ENCODE measurements at places on chromosomes 2 and 18.

DNA sequence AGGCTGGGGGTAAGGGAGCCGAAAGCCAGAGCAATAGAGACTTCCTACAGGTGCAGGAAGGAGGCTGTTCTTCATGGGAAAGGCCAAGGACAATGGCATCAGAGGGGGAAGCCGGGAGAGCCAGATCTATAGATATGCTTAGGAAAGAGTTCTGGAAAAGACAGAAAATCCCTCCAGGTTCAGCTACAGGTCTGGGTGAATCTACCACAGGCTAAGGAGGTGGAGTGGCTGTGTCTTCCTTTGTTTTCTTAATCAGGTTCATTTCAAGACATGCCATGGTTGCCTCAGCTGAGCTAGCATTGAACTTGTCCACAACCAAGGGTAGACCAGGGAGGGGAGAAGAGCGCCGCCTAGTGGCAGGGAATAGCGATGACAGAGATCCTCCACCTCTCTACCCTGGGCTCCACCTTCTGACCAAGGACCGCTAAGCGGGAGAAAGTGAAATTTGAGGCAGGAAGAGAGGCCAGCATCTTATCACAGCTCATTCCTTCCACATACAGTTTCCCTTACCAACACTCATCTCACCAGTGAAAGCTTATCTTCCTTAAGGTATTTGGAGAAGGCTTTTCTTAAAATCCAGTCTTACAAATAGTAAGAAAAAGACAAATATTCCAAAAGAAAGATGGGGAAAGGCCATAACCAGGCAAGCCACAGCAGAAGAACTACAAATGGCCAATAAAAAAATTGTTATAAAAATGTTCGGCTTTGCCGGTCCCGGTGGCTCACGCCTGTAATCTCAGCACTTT lies 74.2 kb downstream of the VIT start:
- DNase-seq: peak; percentile 70

GRCh38 chr2:201661366-201661765 lies 18.1 kb upstream of the TMEM237 start:
- DNase-seq: no peak

DNA sequence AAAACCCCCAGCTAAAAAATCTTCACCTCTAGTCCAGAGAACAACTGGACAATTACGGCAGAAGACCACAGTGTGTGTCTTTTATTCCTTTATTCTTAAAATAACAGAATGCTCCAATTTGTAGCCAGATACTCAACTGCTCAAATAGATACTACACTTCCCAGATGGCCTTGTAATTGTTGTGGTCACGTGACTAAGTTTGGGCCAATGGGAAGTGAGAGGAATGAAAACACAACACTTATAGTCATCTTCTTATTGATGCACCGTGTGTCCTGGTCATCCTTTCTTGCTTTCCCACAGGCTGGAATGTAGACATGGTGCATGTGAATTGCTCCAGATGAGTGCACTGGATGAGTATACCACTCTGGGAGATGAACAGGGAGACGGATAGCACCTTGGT lies 145.1 kb downstream of the CDC42EP3 start:
- no peak for DNase-seq

DNA sequence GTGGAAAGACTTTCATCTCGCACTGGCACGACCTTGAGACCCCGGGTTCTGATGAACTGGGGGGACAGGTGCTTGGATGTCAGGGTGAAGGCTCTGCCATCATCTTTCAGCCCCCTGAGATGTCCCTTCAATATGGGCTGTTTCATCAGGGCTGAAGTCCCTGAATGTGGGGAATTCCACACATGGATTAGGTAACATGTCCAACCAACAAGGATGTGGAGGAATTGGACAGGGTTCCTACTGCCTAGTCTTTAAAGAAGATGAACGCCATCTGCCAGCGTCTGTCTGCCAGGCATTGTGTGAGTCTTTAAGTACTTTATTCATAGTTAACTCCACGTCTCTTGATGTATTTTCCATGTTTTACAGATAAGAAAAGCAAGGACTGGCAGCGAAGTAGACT lies 5.9 kb upstream of the GRHL1 start:
- DNase-seq: no peak

DNA sequence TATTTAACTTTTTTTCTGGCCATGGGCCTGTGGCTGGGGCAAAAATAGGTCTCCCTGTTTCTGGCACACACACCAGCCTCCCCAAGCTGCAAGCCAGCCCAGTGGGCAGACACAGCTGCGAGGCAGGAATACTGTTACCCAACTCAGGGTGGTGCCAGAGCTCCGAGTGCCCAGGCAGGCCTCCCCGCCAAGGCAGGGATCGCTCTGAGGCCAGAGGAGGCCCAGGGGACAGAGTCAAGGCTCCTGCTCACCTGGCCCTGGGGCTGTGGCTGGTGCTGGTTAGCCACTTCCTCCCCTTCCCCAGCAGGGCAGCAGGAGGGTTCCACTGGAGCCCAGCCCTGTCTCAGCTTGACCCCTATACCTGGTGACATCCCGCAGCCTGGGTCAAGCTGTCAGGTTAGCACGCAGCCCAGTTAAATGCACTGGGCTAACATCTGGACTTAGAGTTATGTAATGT lies 67.1 kb upstream of the EPAS1 start:
- no peak for DNase-seq

DNA sequence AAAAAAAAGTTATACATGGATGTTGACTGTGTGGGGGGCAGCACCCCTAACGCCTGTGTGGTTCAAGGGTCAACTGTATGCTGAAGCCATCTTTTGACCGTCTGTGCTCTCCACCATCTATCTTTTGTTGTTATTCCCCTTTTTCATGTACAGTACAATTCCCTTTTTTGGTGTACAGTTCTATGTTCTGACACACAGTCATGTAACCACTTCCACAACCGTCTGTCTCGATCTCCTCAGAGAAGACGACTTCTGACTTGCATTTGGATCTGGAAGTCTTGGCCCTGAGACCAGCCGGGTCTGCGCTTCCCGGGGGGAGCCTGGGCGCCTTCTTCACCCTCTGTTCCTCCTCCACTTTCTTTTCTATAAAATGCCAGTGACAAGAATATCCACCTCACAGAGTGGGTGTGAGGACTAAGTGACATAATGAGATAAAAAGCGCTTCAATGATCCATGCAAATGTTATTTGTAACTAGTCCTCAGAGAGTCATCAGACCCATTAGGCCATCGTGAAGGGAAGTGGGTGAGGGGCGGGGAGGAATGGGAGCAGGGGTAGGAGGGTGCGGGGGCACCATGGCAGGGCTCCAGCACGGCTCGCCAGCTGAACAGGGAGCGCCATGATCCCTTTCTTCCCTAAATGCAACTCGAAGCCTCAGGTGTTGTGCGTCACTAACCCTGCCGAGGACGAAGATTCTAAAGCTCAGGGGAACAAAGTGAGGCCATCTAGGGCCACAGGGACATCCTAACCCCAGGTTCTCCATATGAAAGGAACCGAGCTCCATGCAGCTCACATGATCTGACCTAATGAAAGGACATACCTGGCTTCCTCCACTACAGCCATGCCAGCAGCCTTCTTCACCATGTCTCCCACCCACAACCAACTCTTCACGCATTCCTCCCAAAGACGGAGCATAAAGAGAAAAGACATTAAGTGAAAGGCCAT lies 16.6 kb downstream of the ADCY3 start:
- no peak for DNase-seq

GRCh38 chr2:160581035-160581434 lies 87.4 kb upstream of the RBMS1 start:
- no peak for DNase-seq

DNA sequence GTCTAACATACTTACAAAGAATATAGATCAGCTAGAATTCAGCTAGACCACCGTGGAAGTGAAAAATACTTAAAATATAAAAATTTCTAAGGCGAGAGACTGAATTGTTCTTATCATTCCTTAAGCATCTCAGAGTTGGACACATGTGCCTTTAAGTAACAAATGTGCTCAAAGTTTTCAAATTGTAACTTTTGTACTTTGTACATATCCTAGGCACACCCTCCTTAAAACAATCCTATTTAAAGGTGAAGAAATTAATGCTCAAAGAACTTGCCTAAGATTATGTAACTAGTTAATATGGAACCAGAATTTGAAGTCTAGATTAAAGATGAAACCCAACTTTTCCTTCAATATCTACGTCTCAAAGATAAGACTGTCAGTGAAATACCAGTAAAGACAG lies 74.1 kb downstream of the EML4 start:
- DNase-seq: no peak

DNA sequence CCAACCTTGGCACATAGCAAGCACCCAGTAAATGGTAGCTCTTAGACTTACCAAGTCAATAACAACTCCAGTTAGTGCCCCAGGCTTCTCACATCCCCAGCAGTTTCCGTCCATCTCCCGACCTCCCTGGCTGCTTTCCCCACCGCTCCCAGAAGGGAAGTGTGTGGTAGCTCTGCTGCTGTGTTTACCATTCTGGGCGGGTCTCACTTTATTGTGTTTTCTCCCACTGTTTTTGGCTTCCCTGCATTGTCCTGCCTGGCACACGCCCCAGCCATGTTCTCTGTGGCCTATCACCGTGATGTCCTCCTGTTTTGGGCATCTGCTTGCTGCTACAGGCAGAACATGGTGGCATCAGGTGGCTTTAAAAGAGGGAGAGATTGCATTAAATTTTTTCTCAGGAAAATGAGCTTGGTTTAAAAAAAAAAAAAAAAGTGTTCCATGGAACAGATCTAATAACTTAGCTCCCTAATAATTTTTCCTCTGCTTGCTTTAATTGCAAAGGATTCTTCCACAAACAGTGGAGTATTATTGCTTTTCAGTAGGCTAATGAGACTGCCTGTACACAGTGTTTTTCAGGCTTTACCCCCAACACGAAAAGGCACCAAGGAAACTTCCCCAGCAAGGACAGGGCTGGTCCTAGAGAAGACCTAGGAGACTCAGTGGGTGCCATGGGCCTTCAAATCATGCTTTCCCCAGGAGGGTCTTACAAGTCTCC lies 8.0 kb upstream of the COX7A2L start:
- DNase-seq: no peak

- DNase-seq: no peak
Observed at GRCh38 chr2:230161184-230161583, 58.6 kb downstream of the SP110 start.

DNA sequence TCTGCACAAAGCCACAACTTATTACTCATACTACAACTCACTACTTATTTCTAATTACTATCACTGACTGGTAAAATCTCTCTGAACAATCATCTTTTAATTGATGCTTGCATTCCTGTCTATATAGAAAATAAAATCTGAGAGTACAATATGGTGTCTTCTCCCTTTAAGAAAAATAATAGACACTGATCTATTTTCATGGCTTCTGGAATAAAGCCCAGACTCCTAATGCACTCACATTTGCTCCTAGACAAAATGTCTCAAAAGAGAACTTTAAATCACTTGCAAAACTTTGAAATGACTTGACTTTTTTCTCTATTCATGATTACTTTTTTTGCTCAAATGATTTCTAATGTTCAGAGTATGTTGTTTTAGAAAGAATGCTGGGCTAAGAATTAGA lies 28.7 kb downstream of the ESCO1 start:
- no peak for DNase-seq

- no peak for DNase-seq
Observed at GRCh38 chr2:62774555-62775366, 69.2 kb downstream of the EHBP1 start.

- no peak for DNase-seq
Observed at GRCh38 chr2:223044092-223044836, 7.7 kb upstream of the KCNE4 start.

DNA sequence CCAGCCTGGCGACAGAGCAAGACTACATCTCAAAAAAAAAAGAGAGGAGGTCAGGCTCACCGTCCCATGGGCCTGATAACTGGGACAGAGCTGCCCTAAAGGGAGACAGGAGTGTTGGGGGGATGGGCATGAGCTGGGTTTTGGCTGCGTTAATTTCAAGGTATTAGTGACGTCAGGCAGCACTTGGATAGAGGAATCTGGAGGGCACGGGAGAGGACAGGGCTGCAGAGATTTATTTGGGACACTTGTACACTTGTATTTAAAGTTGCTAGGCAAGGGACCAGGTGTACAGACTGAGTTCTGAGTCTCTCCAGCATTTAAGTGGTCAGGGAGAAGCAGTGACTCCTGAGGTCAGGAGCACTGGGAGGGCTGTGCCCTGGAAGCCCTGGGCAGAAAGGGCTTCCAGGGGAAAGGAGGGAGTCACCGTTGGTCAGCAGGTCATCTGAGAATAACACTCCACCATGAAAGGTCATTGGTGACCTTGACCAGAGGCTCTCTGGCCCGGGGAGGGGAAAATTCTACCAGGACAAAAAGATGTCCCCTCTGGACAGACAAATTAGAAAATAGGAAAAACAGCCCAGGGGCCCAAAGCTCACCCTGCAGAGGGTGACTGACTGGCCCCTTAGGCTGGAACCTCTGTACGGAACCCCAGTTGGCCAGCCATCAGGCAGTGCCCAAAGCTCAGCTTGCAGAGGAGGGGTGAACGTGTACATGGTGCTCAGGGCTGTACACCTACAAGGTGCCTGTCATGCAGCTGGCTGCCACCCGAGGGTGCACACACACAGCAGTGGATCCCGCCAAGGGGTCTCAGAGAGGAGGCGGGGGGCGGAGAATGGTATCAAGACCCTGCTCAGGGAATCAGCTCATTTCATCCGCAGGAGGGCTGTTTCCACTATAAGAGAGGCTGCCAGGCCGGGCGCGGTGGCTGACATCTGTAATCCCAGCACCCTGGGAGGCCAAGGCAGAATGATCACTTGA lies 23.0 kb upstream of the CNNM3 start:
- DNase-seq: no peak

DNA sequence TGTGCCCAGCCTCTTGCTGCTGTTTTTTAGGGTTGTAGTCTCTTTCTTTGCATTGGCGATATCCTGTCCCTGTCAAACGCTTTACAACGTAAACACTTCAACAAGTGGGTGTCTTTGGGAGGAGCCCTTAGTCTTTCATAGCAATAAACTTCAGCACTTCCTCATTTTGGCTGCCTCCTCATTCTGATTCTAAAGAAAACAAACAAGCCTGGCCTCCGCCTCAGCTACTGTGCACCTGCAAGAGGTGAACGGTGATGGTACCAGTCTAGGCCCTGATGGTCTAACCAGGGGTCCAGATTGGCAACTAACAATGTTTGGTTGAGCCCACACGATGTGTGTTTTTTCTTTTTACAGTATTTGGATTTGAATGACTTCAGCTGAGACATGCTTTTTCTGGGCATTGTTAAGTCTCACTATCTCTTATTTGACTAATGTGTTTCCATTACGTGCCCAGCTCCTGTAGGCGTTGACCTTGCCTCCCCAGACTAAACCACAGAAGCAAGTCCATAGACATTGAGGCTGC lies 53.2 kb upstream of the CUL3 start:
- peak; percentile 59 for DNase-seq

- DNase-seq: no peak
Observed at GRCh38 chr2:55169915-55170314, 62.2 kb downstream of the CLHC1 start.

DNA sequence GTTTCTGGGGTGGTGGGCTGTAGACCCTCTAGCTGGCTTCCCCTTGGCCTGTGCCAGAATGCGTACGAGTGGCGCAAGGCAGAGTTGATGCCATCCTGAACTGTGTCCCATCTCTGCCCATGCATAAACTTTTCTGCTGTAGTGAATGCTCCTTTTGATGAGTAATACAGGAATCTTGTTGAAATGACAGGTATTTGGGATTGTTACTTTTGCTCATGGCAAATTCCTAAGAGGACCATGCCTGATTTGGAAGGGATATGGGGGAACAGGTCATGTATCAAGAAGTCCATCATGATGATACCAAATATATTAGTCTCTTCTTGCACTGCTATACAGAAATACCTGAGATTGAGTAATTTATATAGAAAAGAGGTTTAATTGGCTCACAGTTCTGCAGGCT lies 648.0 kb downstream of the SLC4A3 start:
- DNase-seq: no peak

Measured in activated CD4-positive, alpha-beta T cell treated with anti-CD3 and anti-CD28 coated beads for 48 hours (primary cell).